ENCODE measurements at places on chromosomes 6 and 20. TPM values are rescaled to one million over a fixed set of nuclear protein-coding genes. Genes with fewer than 3 reads are reported as not detected.

CST2 gene
- polyA plus RNA-seq: not detected

GRCh38 chr6:5094327-5094726 is 9.2 kb downstream of the PPP1R3G start:
- DNase-seq: no peak

- DNase-seq: no peak
Measured at GRCh38 chr20:1489764-1490436, 1.3 kb downstream of the SIRPB2 start.

TREM1 gene
- polyA plus RNA-seq: not detected

- DNase-seq: no peak
Measured at GRCh38 chr6:15829156-15829555, 166.3 kb upstream of the DTNBP1 start.

- no peak for DNase-seq
Measured at GRCh38 chr6:25660512-25660911, 8.5 kb downstream of the SCGN start.

GRCh38 chr20:20624914-20625313 is 87.5 kb downstream of the RALGAPA2 start:
- no peak for DNase-seq

HSPA1L gene
- 3.2 TPM for polyA plus RNA-seq

GRCh38 chr20:1338096-1338495 is 9.2 kb upstream of the SDCBP2 start:
- no peak for DNase-seq

DNA sequence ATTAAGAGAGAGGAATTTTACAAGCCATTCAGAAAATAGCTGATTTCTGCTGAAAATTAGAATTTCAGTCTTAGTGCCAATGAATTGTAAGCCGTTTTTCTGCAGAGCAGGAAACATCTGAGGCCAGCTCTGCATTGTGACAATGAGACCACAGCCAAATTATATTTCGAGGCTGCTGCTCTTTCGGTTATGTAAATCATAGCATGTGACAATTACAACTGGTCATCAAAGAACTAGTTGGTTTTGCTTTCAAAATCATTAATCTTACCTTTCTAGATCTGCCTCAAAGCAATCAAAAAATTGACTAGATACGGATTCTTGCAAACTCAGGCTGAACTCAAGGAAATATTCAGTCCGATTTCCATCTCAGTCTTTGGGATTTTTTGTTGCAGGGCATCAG is 33.4 kb upstream of the INSM1 start:
- DNase-seq: no peak

DNA sequence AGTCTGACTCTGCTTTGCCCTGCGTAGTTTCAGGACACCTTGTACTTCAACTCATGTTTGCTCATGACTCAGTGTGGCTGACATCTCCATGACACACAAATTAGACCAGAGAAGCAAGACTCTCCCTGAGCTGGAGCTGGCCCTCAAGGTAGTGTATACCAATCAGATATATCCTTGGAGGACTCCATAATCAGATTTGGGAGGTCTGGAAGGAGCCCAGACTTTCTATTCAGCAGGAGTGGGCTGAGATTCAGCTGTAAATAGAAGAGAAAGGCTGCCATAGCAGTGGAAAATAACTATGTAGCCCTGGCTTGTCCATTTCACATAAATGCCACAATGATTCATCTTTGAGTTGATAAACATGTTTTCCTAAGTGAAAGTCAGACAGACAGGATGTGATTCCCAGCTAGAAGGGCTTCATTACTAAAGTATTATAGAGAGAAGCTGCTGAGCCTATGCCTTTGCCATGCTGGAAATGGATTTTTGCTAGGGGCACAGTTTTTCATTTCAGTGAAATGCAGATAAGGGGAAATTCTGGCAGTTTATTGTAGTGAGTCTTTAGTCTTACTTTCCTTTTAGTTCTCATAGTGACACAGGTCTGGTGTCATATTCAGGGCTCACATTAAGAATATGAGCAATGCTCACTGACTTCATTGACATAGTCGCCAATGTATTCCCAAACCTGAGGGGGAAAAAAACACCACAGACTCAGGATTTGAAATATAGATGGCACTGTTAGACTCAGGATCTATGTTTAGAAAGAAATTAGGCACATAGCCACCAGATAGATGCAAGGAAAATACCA is 95.3 kb downstream of the CLVS2 start:
- no peak for DNase-seq

AGPAT4 gene
- 2.4 TPM for polyA plus RNA-seq

GRCh38 chr20:36682311-36682710 is 36.3 kb upstream of the SLA2 start:
- no peak for DNase-seq

- peak; percentile 7 for DNase-seq
Measured at GRCh38 chr6:21915707-21916260, 322.2 kb downstream of the SOX4 start.

OPRM1 gene
- not detected for polyA plus RNA-seq

DNA sequence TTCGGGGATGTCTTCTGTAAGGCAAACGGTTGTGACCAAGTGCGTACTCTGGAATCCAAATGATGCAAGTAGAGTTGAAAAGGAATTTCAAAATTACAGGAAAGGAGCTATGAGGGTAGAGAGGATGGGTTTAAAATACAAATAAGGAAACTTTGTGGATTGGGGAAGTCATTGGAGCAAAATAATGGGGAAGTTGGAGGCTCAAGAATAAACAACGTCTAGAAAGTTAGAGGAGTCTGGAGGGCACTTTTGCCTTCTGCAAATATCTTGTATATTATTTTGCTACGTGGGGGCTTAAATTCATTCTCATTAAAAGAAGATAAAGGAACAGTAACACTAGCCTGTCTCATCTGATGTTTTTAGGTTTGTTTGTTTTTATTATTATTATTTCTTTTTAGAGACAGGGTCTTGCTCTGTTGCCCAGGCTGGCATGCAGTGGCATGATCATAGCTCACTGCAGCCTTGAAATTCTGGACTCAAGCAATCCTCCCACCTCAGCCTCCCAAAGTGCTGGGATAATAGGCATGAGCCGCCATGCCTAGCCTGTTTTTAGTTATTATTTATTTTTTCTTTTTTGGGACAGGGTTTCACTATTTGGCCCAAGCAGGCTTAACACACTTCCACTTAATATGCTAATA is 55.0 kb upstream of the TNFAIP3 start:
- DNase-seq: no peak

GRCh38 chr20:4418141-4418540 is 303.6 kb upstream of the PRND start:
- no peak for DNase-seq

DNA sequence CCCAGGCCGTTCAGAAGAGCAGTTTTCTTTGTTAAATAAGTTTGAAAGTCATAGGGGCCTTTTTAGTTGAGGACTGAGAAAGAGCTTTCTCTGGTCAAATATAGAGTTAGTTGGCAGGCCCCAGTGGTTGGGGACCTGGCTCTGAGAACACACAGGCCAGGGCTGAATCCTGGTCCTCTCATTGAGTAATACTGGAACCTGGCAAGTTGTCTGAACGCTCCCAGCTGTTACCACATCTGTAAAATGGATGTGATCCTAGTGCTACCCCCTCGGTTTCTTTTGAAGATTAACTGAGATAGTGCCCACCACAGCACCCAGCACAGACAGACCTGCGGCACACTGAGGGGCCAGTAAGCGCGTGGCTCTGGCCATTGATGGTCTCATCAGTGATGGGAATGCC is 215.5 kb downstream of the ZDHHC14 start:
- DNase-seq: no peak

DNA sequence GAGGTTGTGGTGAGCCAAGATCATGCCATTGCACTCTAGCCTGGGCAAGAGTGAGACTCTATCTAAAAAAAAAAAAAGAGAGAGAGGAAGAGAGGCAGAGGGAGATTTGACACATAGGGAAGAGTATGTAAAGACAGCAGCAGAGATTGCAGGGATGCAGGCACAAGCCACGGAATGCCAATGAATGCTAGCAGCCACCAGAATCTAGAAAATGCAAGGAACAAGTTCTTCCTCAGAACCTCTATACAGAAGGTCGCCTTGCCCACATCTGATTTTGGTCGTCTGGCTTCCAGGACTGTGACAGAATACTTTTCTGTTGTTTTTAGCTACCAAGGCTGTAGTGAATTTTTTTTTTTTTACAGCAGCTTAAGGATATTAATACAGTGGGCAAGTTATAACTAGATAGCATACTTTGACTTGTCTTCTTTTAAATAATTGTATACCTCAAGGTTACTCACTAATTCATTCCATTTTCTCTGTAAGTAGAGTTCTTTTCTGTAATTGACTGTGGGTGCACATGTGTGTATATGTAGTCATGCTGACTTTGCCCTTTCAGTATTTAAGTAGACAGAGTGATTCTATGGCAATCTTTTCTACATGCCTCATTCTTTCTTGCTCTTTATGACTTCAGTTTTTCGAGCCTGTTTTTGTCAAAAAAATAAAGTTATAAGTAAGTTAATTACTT is 402.2 kb downstream of the GJA1 start:
- no peak for DNase-seq

- DNase-seq: no peak
Measured at GRCh38 chr6:91485047-91485446, 898.2 kb upstream of the MAP3K7 start.

- DNase-seq: no peak
Measured at GRCh38 chr6:77038807-77039206, 424.5 kb downstream of the HTR1B start.

NUS1 gene
- polyA plus RNA-seq: 12.6 TPM

GRCh38 chr6:156185113-156185512 is 592.1 kb upstream of the ARID1B start:
- DNase-seq: no peak

- DNase-seq: no peak
Measured at GRCh38 chr6:167349631-167350274, 24.9 kb downstream of the TTLL2 start.

Data from CD4-positive, CD25-positive, alpha-beta regulatory T cell (primary cell).